Activated CD4-positive, alpha-beta T cell treated with anti-CD3 and anti-CD28 coated beads, Interleukin-2, amount 10 ng/mL, durations not matched to agents 7 days and 5 days (primary cell): ENCODE measurements at places on chromosomes 1 and 21. TPM values are rescaled to one million over a fixed set of nuclear protein-coding genes. Genes with fewer than 3 reads are reported as not detected.

- peak; percentile 61 for DNase-seq
Observed at GRCh38 chr1:113978863-113979702, at the start of gene OLFML3. Gene OLFML3 (plus strand): TSS chr1:113979474. CDS start chr1:113979517, 43 bp downstream.

DNA sequence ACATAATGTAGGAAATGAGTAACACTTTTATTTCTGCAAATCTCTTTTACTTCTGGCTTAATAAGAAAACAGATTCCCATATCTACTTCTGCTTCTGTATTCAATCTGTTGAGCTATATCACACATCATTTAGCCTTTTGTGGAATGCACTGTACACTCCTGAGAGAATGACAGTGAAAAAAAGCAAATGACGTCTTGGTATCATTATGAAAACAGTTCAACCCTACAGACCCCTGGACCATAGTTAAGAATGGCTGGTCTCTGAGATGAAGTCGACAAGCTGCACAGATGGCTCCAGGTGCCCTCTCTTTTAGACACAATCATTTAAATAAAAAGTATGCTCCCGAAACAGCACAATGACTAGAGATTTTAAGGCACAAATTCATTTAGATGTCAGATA lies 247.0 kb downstream of the RERE start:
- no peak for DNase-seq

- peak; percentile 90 for DNase-seq
Observed at GRCh38 chr1:21334214-21335087, 44.2 kb upstream of the ECE1 start.

MEX3A gene
- 0.02 TPM for total RNA-seq

GRCh38 chr1:55230659-55231058 lies 15.5 kb upstream of the USP24 start:
- DNase-seq: no peak

KRTAP6-1 gene
- total RNA-seq: not detected

DNA sequence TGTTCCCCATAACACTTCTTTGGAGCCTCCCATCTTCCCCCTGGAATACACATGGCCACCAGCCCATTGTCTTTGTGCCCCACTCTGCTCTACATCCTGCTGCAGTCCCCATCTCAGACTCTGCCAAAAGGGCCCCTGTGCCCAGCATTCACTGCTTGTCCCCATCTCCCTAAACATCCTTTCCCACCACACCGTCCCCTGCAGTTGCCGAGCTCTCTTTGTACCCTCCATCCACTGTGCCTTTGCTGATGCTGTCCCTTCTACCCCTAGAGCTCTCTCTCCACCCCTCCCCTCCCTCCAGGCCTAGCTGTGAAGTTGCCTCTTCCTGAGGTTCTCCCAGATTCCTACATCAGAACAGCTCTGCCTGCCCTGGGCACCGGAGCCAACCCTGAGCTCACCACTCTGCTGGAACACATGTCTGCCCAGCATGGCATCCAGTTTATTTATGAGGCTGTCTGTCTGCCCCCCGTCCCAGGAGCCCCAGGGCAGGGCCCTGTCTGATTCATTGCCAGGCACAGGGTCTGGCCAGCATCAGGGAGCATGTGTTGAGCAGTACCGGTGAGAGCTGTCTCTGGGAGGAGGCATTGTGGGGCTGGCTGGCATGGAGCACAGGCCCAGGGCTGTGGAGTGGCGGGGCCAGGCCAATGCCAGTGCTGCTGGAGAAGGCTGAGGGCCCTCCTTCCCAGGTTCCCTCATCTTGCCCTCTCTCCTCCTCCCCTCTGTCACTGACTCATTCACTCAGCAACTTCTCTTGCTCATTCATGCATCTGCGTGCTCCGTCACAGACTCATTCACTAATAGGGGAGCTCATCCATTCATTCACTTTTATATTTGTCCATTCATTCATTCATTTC lies 28.8 kb downstream of the EDN2 start:
- no peak for DNase-seq

- no peak for DNase-seq
Observed at GRCh38 chr1:38328278-38329035, 281.9 kb upstream of the POU3F1 start.

CFAP74 gene
- total RNA-seq: not detected

DNA sequence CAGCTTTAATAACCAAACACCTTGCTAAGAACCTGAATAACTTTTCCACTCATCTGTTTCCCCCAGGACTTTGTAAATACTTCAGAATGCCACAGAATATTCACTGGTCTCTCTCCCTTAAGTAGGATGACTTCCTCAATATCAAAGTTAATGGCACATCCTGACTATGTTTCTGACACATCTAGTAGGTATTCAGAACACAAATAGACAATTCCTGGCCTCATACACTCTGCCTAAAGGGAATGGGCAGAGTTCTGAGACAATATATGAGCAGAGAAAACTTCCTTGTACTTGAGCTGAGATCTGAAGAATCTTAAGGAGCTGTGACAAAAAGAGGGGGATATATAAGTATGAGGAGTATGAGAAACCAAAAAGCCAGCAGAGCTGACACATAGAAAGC lies 34.8 kb downstream of the ANKRD13C start:
- no peak for DNase-seq

DNA sequence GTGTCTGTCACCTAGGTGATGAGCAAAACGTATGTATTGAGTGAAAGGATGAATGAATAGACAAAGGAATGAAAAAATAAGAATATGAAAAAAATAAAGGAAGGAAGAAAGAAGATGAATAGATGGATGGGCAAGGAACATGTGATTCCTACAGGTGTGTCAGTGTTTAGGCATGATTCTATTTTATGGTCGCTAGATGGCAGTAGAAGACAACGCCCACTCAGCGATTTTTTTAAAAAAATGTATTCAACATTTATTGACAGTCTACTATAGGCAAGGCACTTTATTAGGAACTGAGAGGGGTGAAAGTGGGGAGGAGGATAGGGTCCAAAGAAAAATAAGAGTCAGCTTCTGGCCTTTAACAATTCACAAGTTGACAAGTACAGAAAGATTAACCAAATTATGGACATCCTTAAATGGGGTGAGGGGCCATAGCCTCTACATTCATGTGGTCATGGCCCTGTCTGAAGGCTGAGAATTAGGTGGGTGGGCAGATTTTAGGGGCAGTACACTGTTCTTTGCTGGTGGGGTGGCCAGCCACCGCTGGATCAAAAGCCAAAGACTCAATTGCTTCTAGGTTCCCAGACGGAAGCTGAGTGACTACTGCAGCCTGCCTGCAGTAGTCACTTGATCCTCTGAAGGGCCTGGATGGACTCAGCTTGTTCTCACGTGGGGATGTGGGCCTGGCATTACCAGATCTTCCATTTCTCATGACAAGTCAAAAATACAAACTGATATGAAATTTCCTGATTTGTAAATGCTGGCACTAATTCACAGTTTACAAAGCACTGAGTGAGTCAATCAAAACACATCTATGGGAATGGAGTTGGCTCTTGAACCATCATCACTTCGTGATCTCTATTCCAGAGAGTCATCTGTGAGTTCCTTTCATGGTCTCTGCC lies 83.9 kb downstream of the FASLG start:
- peak; percentile 17 for DNase-seq

DNA sequence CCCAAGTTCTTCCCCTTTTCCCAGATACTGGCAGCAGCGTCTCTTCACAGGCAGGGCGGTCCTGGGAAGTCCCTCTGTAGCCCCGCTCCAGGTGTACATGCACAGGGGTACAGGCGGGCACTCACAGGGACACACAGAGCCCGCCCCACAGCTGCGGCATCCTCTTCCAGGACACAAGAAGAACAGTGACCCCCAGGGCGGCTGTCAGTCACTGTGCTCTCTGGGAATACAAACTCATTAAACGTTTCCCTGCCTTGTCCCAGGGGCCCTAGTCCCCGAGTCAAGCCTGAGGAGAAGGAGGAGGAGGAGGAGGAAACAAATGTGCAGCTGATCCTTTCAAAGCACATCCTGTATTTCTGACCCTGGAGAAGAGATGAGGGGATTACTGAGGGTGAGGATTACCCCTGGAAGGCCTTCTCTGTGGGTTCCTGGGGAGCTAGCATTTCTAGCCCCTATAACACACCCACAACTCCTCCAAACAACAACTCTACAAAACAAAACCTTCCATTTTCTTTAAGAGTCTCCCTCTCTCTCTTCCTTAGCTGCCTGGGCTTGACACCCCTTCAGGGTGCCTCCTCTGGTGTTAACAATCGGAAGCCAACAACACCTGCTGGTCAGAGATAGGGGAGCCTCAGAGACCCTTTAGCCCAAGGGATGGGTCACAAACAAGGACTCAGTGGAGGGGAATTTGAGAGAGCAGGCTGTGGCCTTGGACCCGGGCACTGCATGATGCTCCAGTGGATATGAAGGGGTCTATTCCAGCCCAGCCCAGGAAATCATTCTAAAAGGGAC lies 28.4 kb upstream of the DMBX1 start:
- no peak for DNase-seq

GRCh38 chr1:204400882-204401510 lies 10.6 kb downstream of the PPP1R15B start:
- DNase-seq: no peak

DNA sequence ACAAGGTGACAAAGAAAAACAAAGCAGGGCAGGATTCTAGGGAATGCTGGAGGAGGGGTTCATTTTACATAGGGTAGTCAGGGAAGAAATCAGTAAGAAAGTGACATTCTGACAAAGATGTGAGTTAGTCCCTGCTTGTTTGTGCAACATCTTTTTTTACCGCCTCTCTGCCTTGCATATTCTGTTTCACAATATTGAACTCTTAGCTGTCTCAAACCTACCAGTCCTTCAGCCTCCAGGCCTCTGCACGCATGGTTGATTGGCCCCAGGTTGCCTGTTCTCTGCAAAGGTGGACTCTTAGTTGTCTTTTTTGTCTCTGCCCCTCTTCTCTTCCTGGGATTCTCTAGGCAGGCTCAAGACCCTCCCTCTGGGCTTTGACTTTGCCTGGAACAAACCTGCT lies 152.2 kb upstream of the RUNX1 start:
- no peak for DNase-seq

RNU1-4 gene
- 2,477 TPM for total RNA-seq

GRCh38 chr1:82377201-82377884 lies 576.6 kb downstream of the ADGRL2 start:
- DNase-seq: no peak
